Stimulated activated CD8-positive, alpha-beta memory T cell treated with anti-CD3 and anti-CD28 coated beads, Interleukin-2, amount 100 ng/mL, for 1 hour (primary cell): ENCODE measurements at places on chromosomes 5 and 9.

- DNase-seq: no peak
These were observed 591 bp downstream of the ABCA1 start for GRCh38 chr9:104927216-104927911.

GRCh38 chr5:91898898-91899297 lies 515.8 kb upstream of the ARRDC3 start:
- no peak for DNase-seq

DNA sequence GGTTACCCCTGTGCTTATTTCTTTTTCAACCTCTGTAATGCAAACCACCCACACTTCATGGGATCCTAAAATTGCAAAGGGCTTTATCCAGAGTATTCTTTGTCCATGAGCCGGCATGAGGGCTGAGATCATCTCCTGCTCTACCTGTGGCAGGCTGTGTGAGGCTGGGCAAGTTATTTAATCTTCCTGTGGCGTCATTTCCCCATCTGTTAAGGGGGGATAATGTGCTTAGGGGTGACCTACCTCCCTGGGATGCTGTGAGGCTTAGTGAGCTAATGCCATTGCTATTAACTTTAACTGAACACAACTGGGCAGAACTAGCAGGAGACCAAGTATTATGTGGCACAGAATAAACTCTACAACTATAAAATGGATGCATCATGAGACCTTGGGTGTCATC lies 17.0 kb downstream of the FRMPD1 start:
- DNase-seq: no peak

GRCh38 chr5:54024466-54024865 lies 285.9 kb downstream of the ARL15 start:
- DNase-seq: no peak

- no peak for DNase-seq
These were observed 1.2 kb downstream of the ROR2 start for GRCh38 chr9:91948597-91949391.

DNA sequence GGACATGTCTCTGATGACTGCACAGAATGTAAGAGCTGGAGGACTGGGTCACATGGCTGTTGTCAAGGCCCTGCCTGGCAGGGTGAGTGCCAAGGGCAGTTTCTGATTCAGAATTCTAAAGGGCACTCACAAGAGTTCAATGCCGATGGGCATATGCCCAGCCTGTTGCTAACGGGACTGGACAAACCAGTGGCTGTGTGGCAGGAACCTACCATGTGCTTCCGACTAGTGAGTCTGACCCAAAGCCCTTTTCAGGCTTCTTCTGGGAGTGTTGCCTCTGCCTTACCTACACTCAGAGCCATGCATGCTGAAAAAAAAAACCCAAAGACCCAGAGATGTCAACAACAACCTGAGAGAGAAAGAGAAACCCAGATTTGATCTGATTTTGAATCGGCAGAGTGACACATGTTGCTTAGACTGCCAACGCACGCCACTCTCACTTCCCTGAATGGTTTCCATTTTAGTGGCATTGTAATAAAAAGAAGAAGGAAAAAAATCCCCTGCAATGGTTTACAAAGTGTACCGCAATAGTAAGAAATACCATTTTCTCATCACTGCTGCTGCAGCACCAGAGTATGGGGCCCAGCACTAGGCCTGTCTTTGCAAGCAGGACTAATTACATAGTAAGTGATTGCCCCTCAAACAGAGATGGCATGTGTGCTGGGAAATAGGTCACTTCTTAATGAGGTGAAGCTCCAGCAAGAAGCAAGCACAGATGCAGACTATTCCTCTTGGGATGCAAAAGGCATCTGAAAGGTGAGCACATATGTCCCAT lies 194.3 kb downstream of the PALM2AKAP2 start:
- no peak for DNase-seq

- no peak for DNase-seq
These were observed 1.7 kb upstream of the SYNPO start for GRCh38 chr5:150638488-150639376.

- no peak for DNase-seq
These were observed 18.7 kb upstream of the NEURL1B start for GRCh38 chr5:172622091-172623046.

- DNase-seq: no peak
These were observed 4.9 kb upstream of the SHB start for GRCh38 chr9:38073882-38074281.

DNA sequence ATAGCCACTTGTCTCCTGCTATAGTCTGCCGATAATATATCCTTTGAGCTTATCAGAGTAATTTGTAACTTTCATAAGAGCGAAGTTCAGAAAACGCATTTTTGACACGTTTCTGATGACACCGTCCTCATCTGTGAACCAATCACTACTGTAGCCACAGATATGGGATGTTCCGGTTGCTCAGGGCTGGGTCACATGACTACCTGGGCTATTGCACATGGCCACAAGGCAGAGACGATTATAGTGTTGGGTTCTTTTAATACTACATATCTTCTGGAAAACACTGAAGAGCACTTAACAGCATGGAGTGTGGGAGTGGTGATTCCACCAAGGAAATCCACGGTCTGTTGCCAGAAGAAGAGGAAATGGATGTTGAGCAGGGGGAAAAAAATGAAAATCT lies 115.0 kb upstream of the ADRA1B start:
- DNase-seq: no peak

- DNase-seq: no peak
These were observed 94.2 kb upstream of the VCAN start for GRCh38 chr5:83377131-83377865.

- no peak for DNase-seq
These were observed 126.1 kb downstream of the BNC2 start for GRCh38 chr9:16744394-16744793.

DNA sequence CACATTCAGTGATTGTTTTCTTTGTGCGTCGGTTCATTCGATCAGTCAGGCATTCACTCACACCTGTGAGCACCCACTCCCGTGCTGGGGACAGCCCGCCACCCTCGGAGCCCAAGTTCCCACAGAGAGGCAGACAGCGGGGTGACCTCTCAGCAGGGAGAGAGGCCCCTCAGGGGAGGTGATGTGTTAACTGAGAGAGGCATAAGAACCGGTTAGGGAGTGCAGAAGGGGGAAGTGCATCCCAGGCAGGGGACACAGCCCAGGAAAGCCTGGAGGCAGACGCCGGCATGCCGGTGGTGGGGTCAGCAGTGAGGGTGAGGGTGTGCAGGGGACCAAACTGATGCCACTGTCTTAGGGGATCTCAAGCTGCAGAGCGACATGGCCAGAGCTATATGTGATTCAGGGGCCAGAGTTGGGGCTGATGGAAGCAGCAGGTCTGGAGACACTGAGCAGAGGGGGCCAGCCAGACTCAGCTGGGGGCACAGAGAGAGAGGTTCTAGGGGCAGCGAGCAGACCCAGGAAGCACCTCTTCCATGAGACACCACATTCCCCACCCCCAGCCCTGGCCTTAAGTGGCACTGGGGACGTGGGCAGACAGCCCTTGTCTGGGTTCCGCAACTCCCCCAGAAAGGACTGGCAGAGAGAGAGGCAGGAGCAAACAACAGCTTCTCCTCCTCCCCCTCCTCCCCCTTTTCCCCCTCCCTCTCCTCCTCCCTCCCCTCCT lies 35.9 kb downstream of the HK3 start:
- DNase-seq: no peak

DNA sequence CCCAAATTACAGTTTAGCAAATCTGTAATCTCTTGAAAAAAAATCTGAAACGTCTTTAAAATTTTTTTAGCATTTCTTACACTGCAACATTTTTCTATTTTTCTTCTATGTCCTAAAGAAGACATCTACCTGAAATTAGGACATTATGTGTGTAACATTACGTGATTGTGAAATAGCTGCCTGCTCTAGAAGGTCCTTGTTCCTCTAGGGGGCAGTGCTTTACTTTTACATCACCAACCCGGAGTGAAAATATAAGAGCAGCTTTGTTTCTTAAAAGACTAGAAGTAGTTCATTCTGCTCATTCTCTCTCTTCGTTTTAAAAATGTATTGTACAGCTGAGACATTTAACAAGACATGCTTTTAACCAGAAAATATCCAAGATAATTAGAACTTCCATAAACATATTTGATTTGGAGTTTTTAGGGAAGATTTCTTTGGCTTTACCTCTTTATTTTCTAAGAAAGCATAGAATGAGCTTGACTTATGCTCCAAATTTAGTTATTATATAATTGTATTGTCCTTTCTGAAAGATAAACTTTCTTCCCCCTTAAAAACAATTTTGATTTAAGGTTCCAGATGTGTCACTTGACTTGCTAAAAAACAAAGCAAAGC lies 48.1 kb upstream of the RIOK2 start:
- DNase-seq: no peak

GRCh38 chr5:88490874-88491273 lies 222.2 kb upstream of the TMEM161B start:
- no peak for DNase-seq

- DNase-seq: no peak
These were observed 9.9 kb downstream of the MCCC2 start for GRCh38 chr5:71597001-71597400.

GRCh38 chr5:142547445-142548380 lies 138.2 kb downstream of the FGF1 start:
- no peak for DNase-seq

DNA sequence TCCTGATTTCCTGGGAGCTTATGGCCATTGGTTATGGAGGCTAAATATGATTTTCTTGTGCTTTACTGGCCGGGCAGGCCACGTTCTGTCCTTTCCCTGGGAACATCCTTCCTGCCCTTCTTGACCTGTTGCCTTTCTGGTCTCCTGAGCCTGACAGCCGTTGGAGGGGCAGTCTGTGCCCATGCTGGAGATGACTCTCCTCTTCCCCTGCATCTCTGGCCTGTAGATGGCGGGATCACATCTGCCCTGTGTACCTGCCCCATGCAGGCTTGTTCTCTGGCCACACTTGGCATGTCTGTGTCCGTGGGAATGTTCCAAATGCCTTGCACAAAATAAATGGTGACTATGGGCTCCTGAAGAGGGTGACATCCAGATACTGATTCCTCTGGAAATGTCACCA lies 253.1 kb upstream of the IRX4 start:
- no peak for DNase-seq

- no peak for DNase-seq
These were observed 171.7 kb downstream of the TTC39B start for GRCh38 chr9:15135164-15135792.

- no peak for DNase-seq
These were observed 69.3 kb downstream of the OLFM1 start for GRCh38 chr9:135156525-135157510.

- no peak for DNase-seq
These were observed 8.9 kb upstream of the AIF1L start for GRCh38 chr9:131087354-131087893.

DNA sequence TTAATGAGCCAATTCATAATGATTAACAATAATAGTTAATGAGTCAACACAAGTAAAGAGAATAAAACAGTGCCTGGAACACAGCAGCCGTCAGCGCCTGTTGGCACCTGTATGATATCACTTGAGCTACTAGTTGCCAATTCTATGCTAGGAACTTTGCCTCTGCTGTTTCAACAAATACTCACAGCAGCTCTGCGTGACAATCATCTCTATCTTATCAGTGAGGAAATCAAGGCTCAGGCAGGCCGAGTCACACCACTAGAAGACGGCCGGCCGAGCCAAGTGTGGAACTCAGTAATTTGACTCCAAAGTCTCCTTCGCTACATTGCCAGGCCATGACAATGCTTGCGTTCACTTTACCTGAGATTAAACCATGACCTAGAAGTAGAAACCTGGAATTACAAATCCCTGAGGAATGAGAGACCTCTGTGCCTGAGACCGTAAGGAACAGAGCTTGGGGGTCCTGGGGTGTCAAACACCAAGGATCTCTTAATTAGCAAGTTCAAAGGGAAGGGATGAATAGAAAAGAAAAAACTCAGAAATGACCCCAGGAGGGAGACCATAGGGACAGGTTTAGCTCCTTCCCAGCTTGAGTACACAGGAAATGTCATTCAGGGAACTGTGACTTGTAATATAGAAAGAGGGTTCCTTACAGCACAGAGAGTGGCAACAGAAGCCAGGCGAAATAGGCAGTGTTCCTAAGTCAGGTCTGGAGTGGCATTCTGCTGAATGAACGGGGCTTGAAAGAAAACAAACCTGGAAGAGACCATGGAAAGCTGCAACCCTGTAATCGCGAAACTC lies 109.1 kb downstream of the SUSD1 start:
- no peak for DNase-seq

DNA sequence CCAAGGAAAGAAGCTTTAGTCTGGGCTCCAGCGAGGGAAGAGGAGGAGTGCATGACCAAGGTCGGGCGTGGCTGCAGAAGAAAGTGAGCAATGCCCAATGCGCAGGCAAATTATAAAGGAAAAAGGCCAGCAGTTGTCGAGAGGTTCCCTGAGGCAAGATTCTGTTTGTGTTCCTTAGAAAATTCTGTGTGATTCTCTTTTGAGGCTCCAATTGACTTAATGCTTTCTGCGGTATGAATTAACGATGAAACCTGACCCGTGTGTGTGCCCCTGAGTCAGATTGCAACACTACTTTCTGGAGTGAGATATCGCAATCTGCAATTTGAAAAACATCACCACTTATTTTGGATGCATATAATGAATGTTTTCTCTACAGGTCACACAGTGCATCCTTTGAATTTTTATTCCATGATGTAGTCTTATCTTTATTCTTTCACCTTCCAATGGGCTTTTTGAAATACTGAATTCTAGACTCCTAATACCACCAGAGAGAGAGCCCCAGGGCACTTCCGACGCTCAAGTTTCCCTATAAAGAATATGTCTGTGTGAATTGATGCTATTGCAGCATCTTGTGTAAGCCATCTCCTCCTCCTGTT lies 117.9 kb upstream of the IL6ST start:
- DNase-seq: no peak

DNA sequence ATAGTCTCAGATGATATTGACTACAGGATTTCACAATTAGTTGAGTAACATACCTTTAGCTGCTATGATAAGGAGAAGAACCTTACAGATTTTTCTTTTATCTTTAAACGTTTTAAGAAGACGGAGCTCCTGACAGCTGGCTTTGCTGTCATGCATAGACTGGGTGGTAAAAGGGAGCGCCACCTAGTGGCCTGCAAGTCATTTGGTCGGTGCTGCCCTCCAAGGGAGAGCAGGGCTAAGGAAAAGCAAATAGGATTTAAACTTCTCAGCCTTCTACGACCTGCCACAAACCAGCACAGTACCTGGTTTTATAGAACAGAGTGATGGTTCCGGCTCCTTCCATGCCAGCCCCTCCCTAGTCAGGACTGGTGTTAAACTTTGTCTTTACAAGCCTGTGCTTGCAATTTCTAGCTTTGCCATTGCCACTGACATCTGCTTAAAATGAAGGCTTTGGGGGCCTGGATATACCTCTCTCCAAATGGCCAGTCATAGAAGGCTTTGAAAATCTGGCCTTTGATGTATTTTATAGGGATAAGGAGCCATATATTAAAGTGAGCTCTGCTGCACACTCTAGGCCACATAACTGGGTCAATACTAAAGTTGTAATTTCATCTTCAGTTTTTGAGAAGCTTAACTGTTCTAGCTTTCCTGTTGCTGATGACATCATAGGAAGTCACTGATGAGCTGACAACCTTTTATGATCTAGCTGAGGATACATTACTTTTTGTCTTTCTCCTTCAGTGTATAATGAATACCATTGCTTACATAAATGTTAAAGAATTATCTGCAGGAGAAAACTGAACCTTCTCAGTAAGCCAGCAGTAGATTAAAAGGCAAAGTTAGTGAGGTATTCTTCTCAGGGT lies 31.1 kb upstream of the ADAMTSL1 start:
- no peak for DNase-seq
